ENCODE measurements at places on chromosomes 3 and 15. TPM values are rescaled to one million over a fixed set of nuclear protein-coding genes. Genes with fewer than 3 reads are reported as not detected.

Gene SHC4
- total RNA-seq = 23.8 TPM

DNA sequence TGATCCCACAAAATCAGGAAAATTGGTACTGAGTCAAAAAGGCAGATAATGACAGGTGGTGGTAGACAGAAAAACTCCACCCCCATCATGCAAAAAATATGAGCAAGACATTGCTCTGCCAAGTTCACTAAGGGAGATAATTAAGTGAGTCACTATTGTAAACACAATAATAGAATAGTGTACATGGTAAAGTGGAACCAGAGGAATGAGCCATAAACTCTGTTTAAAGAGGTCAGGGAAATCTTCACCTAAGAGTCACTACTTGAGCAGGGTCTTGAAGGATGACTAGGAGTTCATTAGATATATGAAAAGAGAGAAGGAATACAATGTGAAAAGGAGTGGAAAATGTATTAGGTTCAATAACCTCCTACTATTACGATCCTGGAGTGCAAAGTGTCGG lies 213.4 kb upstream of the PEX5L start:
- peak; percentile 79 for DNase-seq

DNA sequence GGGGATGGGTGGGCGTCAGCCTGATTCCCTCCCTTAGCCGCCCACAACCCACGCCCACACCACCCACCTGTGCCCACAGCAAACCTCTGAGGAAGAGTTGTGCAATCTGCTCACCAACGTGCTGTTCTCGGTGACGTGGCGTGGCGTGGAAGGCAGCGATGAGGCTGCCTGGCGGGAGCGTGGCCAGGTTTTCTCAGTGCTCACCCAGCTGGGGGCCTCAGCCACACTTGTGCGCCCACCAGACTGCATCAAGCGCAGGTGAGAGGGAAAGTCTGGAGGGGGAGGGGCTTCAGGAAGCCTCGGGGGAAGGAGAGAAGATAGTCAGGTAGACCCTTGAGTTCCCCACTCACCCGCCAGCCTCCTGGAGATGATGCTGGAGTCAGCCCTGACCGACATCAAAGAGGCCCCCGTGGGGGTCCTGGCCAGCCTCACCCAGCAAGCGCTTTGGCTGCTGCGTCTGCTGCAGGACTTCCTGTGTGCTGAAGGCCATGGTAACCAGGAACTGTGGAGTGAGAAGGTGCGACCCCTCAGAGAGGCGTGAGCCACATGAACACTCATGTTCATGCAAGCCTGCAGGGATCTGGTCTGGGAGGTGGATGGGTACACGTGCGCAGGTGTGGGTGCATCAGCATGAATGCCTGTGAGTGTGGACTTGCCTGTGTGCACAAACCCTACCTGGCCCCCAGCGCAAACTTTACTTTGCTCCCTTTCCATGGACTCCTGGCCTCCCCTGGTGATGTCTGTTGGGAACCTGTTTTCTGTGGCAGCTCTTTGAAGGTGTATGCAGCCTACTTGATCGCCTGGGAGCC lies 21.7 kb downstream of the NBEAL2 start:
- DNase-seq = no peak

DNA sequence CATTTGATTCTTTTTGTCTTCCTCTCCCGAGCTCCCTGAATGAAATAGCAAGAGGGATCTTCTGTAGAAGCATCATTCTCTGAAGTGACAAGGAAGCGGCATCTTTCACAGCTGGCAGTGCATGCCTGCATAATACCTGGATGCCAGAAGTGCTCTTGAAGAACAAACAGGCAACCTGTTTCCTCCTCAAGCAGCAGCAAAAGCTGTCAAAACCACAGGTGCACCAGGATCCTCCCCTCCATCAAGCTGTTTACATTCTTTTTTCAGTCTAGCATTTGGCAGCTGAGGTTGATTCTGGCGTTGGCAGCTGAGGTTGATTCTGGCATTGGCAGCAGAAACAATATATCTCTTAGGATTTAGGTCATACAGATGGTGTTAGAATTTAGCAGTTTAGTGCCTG lies 979.0 kb downstream of the TUSC7 start:
- DNase-seq = no peak

GRCh38 chr3:49158103-49158709 lies 7.9 kb downstream of the CCDC71 start:
- DNase-seq = no peak

GRCh38 chr15:85534031-85534430 lies 153.6 kb downstream of the AKAP13 start:
- DNase-seq = peak; percentile 38

Gene KCTD6
- total RNA-seq = 2.7 TPM

Gene IDH2
- 16.4 TPM for total RNA-seq

Data from mammary epithelial cell (primary cell).